ENCODE measurements at places on chromosomes 7 and 10.

GRCh38 chr10:42593284-42593683 lies 45.1 kb downstream of the ZNF33B start:
- DNase-seq = no peak

DNA sequence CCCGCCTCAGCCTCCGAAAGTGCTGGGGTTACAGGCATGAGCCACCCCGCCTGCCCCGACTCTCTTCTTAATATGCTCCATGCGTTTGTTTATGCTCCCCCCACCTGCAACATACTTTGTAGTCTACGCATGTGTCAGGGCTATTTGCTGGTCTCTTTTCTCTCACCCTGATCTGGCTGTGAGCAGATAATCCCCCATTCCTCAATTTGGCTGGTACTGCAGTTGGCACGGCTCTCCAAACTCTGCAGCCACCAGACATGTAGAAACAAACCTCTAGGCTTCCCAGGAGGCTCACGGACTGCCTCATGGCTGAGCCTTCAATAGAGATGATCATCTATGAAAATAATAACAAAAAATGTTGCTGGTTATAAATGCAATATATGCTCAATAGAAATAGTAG lies 540.3 kb upstream of the GALNT17 start:
- DNase-seq = no peak

GRCh38 chr10:97648562-97649404 lies 8.3 kb downstream of the PI4K2A start:
- peak; percentile 96 for DNase-seq

DNA sequence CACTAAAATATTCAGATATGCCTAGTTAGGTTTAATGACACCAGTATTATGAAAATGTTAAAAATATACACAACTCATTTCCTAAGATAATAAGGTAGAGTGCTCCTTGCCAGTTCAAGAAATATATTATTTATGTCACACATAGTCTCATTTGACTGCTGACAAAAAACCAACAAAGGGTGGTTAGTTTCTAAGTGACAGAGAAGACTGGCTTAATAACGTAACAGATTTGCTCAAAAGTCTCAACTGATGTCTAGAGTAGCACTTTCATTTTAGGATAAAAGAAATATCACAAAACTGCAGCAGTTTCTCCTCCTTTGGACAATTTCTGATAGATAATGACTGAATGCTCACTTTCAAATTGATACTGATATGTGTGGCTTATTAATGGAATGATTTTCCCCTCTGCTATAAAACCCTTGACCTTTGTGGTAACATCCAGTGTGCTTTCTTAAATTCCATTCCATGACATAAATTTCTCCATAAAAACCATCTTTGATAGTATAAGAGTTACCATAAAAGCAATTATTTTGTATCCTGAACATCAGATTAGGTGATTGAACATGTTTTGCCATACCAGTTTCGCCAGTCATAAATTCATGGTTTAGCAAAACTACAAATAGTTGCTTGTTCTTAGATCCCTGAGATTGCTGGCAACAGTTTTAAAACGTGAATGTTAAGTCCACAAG lies 94.2 kb downstream of the NRBF2 start:
- DNase-seq = no peak

GRCh38 chr7:126700807-126701604 lies 551.7 kb downstream of the GRM8 start:
- DNase-seq = peak; percentile 96

DNA sequence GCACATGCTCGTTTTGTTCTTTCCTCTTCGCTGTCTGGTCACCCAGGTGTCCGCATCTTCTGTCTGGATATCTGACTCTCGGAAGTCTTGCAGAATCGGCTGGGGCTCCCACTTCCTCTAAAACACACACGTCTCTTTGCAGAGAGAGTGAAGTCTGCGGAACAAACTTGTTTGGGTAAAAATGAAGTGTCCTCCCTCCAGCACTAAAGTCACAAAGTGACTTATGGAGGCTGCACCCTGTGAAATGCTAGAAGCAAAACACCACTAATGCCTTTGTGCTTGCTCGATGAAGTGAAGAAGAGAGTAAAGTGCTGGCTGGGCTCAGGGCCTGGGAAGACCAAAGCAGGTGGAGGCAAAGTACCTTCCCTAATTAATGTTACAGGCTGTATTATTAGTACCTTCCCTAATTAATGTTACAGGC lies 71.4 kb downstream of the FGFR2 start:
- DNase-seq = no peak

DNA sequence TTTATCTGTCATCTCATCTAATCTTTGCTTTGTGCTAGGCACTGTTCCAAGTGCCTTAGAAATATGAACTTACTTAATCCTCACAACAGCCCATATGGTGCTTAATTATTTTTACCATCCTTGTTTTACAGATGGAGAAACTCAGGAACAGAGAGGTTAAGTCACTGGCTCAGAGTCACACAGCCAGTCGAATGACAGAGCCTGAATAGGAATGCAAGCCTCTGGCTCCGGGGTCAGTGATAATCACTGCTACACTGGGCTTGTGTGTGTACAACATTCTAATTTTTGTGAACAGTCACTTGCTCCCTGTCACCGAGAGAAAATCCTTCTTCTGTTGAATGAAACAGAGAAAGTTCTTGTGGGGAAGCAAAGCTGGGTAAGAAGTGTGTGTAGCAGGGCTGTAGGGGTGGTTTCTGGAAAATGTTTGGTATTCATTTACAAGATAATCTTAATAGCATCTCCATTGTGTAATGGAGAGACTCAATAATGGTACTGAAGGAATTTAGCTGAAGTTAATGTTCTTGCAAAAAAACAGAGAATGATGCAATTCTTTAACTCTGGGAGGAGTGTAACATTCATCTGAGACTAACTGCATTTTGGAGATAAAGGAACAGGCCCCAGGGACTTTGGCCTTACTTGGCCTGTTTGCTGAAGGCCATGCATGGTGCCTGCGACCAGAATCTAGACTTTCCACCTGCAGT lies 290.6 kb downstream of the FRMD4A start:
- DNase-seq = peak; percentile 88

DNA sequence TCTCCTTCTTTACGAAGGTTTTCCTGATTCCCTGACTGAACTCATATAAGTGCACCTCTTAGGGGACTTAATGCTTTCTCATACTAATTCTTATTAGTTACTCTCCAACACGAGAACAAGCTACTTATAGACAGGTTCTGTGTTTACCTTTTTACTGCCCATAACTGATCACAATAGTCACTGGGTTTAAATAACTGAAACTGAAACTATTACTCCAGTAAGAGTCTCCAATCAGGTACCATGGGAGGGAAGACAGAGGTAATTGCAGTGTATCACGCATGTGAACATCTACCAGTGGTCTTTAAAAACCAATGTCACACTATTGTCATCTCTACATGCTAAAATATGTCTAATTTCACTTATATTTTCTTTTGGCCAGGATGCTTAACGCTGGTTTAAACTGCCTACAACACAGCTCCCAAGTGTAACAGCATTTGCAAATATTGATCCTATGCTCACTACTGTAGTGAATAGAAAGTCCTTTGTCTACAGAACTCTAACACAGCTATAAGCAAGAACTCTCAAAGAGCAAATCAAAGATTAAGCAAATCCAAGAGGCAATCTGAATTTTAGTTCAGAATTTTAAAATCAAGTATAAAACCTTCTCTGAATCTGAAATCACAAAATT lies 3.6 kb downstream of the GDI2 start:
- no peak for DNase-seq

- no peak for DNase-seq
Observed at GRCh38 chr10:23422003-23422411, 16.9 kb upstream of the OTUD1 start.

DNA sequence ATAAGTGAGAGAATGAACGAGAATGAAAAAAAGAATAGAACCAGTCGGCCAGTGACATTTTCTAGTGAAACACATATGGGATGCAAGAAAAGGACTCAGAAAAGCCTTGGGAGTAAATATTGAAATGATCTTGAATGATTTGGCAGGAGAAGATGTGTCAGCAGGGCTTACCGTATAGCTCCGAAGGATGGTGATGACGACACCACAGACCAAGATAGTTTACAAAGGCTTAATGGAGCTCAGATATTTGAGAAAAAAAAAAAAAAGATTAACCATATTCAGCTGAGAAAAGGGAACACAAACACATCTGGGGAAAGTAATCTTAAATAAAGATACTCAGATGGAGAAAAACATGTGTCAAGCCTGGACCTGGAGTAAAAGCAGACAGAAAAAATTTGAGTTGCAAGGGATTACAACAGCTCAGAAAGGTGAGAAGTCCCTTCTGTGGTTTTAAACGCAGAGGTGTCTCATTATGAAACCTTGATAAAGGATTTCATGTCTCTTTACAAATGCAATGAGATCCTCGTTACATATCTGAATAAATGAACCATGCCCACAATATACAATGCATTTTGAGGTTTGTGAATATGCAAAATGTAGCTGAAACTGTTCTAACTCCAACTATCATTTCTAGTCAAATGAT lies 36.0 kb downstream of the DNAJB9 start:
- DNase-seq = no peak

DNA sequence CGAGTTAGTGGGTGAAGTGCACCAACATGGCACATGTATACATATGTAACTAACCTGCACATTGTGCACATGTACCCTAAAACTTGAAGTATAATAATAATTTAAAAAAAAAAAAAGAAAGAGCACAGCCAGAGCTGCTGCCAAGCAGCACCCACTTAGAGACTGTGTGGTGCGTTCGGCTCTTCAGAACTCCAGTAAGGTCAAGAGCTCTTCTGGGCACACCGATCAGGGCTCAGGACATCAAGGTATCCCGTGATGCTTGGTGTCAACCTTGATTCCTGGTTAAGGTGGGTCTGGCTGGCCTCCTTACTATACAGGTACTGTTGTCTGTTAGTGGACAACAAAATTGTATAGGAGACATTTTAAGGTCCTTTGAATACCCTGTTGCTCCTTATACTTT lies 385.7 kb upstream of the AKR1E2 start:
- no peak for DNase-seq

- no peak for DNase-seq
Observed at GRCh38 chr10:125928928-125929585, 32.7 kb downstream of the FANK1 start.

- no peak for DNase-seq
Observed at GRCh38 chr7:135197906-135198655, 13.2 kb downstream of the WDR91 start.

GRCh38 chr7:26726051-26726450 lies 138.3 kb downstream of the SKAP2 start:
- DNase-seq = no peak

- DNase-seq = no peak
Observed at GRCh38 chr7:43492896-43493295, 90.0 kb upstream of the STK17A start.

- DNase-seq = no peak
Observed at GRCh38 chr10:119222966-119223386, 15.6 kb downstream of the GRK5 start.

DNA sequence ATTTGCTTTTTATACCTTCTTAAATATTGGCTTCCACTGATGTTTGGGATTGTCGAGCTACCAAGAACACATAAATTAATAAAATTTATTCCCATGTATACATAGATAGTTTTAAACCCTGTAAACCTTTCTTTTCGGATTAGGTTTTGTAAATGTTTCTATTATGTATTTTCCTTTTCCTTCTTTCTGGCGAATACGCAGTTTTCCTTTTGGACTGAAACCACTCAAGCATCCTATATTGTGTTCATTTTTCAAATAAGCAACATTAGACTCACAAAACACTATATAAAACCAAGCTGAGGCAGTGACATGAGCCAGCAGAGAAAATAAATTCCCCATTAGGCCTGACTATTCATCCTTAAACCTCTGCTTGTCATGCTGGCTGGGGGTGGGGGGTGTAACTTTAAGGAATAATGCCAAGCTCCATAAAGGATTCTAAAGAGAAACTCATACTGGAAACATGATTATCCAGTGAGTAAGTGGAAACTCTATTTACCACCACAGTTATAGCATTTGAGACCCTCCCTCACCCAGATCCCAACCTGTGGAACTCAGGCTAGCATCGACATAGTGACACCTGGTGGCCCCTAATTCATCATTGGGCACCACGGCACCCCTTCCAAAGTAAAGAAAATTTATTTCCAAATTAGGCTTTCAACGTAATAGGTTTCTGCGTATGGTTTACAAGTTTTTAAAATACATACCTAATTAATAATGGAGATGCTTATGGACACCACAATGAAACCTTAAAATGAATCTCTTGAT lies 86.5 kb upstream of the CELF2 start:
- DNase-seq = no peak

DNA sequence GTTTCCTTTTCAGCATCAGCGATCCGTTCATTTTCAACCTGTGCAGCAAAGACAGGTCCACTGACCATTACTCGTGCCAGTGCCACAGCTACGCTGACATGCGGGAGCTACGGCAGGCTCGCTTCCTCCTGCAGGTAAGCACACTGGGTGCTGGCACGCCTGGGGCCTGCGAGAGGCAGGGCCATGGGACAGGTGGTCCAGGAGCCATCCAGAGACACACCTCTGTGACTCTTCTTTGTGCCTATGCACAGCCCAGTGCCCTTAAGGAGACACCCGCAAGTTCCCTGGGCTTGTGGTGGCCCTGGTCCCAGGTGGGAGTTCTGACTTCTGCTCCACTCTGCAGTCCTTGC lies 42.2 kb downstream of the LRRC18 start:
- no peak for DNase-seq

DNA sequence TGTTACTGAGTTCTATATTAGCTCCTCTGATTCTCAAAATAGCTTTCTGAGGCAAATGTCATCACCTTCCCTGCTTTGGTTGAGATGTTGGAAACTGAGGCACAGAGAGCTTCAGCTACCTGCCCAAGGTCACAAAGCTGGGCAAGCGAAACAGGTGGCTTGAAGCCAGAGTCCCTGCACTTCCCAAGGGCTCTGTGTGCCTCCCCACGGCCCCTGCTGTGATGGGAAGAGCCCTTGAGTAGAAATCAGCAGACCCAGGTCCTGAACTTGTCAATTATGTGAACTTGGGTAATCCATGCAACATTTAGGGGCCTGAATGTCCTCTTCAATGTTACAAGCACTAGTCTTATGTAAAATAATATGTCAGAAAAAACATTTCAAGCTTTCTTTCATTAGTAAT lies 327.3 kb upstream of the PODXL start:
- DNase-seq = no peak

GRCh38 chr7:131203291-131203976 lies 124.2 kb upstream of the MKLN1 start:
- no peak for DNase-seq

GRCh38 chr10:59276919-59277318 lies 85.4 kb downstream of the FAM13C start:
- DNase-seq = no peak

- DNase-seq = no peak
Observed at GRCh38 chr7:80611353-80611752, 27.1 kb upstream of the CD36 start.

DNA sequence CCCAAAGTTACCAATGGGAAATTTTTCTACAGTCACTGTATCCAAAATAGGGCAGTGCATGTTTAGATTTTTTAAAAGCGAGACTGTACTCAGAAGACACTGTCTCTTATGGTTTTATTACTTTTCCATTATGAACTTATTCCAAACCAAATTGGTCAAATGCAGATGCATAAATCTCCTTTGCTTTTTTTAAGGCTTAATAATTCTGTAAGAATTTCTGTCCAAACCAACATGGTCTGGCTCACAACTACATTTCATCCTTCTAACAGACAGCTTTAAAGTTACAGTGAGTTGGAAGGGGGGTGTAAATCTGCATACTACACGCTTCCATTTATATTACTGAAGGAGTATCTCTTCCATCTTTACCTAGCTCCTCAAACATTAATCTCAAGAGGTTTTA lies 199.2 kb downstream of the SLC25A13 start:
- no peak for DNase-seq

GRCh38 chr7:159296093-159296681 lies 151.5 kb upstream of the VIPR2 start:
- DNase-seq = no peak

Data from fibroblast of skin of scalp (primary cell).